ENCODE measurements at places on chromosomes 5 and 9.

DNA sequence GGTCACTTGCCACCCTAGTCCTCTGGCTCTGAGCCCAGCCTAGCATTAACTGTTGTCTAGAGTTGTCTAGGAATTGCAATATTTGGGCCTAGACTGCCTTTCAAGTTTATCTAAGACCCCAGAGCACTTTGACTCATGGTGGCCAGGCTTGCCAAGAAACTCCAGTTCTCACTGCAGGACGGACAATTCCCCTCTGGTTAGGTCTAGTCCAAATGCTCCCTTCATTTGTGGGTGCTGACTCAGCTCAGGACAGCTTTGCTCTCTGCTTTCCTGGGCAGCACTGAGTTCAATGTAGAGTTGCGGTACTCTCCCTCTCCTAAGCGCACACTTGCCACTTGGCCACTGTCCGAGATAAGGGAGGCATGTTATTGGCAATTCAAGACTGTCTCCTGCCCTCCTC lies 619.4 kb downstream of the TLE1 start:
- no peak for DNase-seq

GRCh38 chr5:153901449-153901848 lies 137.3 kb downstream of the FAM114A2 start:
- no peak for DNase-seq

DNA sequence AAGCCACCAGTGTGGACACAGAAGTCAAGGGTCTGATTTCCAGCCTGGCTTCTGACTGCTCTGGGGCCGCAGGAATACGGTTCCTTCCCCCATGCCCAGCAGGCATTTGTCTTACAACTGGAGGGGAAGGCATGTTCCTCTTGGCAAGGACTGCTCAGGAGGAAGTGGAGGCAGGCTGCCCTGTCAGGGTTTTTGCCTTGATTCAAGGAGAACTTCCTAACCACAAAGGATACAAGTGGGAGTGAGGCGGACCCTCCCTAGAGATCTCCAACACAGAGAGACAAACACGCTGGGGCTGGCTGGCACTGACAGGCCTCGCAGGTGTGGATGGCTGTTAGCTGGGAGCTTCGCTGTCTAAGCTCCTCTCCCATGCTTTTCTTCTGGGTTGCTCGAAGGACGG lies 19.1 kb downstream of the TGFBI start:
- DNase-seq: no peak

GRCh38 chr5:78472469-78473106 lies 112.2 kb downstream of the SCAMP1 start:
- no peak for DNase-seq

DNA sequence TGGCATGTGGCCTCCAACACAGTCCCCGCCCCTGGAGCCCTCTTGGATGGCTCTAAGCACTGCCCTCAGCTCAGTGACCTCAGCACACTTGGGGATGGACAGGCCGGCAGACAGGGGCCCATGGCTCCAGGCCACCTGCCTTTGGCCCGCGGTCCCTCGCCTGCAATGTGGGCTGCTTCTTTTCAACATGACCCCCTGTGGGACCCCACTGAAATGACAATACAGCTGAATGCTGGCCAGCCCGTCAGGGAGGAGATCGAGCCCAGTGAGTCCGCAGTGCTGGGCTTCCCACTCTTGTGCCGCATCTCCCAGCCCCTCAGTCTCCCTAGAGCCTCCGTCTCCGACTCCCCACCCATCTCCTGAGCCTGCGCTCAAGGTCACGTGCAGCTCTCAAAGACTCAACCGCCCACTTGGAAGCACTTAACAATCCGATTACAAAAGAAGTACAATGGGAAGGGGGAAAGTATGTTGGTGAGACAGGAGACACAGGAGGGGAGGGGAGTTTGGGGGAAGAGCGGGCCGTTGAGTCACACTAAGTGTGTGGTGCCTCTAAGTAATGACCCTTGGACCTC lies 238.9 kb downstream of the HSPA4 start:
- DNase-seq: no peak

- no peak for DNase-seq
Observed at GRCh38 chr5:78647838-78648358, 674 bp downstream of the LHFPL2 start.

- DNase-seq: no peak
Observed at GRCh38 chr9:2021731-2022130, 6.6 kb downstream of the SMARCA2 start.

GRCh38 chr9:7273575-7273974 lies 515.8 kb downstream of the KDM4C start:
- no peak for DNase-seq

GRCh38 chr5:57072218-57072892 lies 101.5 kb upstream of the GPBP1 start:
- DNase-seq: no peak
